Fibroblast of lung (primary cell): ENCODE measurements at places on chromosomes 5 and 9. TPM values are rescaled to one million over a fixed set of nuclear protein-coding genes. Genes with fewer than 3 reads are reported as not detected.

LCP2 gene
- total RNA-seq: under 0.01 TPM in 1 of 2 replicates, not detected in the other

GRCh38 chr5:88474574-88474973 is 205.9 kb upstream of the TMEM161B start:
- H3K4me3 ChIP-seq: no peak overlapping the region
- no peaks in the 10 kb centered on the region for H3K36me3 ChIP-seq
- no peaks in the 10 kb centered on the region for H3K27me3 ChIP-seq
- DNase-seq: no peak

- no peaks in the 10 kb centered on the region for H3K4me1 ChIP-seq
- H3K36me3 ChIP-seq: no peaks in the 10 kb centered on the region
- H3K27me3 ChIP-seq: peaks cover 15% of the 10 kb centered on the region
- no peak overlapping the region for H3K27ac ChIP-seq
These were observed 3.8 kb downstream of the DMRT2 start for GRCh38 chr9:1053986-1054425.

GRCh38 chr9:752681-753200 is 88.8 kb upstream of the DMRT1 start:
- peaks cover 14% of the 10 kb centered on the region for H3K4me1 ChIP-seq
- DNase-seq: no peak
- peak overlapping the region; percentile 85 for H3K27ac ChIP-seq
- no peak overlapping the region for H3K4me3 ChIP-seq

DNA sequence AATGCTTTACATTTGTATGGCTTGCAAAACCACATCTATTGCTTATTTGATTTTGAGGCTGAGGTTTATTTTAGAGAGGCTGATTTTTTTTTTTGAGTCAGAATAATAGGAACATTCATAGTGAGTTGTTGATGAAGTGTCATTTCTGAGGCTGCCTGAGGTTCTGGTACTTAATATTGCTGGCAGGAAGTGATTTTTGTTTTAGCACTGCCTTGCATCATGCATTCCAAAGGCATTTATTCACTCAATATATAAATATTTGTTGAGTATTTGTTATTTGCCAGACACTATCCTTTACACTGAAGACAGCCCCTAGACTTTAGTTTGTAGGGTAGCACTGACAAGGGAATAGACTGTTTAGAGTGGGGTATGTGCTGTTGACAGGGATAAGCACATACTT is 2.7 kb downstream of the RNF20 start:
- H3K4me3 ChIP-seq: no peak overlapping the region
- H3K27me3 ChIP-seq: no peaks in the 10 kb centered on the region
- DNase-seq: peak; percentile 50
- H3K36me3 ChIP-seq: no peaks in the 10 kb centered on the region

DNA sequence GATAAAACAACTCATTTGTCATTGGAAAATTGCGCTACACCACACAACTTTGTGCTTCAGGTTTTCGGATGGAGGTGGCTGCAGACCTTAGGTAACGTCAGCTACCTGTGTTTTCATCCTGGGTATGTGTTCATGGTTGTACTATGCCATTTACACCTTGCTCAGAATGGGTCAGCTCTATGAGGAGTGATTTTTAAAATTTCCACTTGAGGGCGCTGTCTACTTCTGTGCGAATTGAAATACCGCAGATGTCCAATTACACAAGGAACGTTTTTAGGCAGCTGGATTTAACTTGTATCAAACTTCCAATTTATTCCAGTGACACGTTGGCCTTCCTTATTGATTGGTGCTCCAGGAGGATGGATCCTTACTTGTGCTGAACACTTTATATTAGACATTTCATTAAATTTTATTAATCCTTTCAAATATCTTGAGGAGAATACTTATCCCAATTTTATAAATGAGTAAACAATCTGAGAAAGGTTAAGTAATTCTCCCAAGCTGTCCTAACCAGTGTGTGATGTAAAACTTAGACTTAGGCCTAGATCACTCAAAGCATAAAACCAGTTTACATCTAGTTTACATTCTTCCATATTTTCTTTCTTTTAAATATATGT is 23.4 kb downstream of the DMRTA1 start:
- H3K4me1 ChIP-seq: no peaks in the 10 kb centered on the region
- no peak overlapping the region for H3K4me3 ChIP-seq
- H3K36me3 ChIP-seq: no peaks in the 10 kb centered on the region
- H3K27me3 ChIP-seq: no peaks in the 10 kb centered on the region

DNA sequence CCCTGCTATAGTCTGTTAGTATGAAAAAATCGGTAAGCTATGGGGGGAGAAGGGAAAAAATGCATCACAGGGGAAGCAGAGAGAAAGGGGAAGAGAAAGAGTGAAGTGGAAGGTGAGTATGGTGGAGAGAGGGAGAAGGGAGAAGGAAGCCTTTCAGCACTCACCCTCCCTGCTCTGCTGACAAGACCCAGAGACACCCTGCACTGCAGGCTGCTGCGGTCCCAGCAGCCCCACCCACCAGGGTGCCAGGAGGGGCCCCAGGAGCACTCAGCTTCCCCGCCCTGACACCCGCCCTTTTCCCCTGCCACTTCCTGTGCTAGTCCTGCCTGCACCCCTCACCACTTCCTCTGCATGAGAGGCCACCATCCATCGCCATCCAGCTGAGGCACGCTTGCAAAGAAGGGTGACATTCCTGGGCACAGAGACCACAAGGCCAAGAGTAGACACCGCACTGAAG is 12.7 kb downstream of the STK10 start:
- H3K4me3 ChIP-seq: no peak overlapping the region
- H3K27ac ChIP-seq: no peak overlapping the region
- DNase-seq: no peak
- no peaks in the 10 kb centered on the region for H3K27me3 ChIP-seq
- no peaks in the 10 kb centered on the region for H3K36me3 ChIP-seq

DNA sequence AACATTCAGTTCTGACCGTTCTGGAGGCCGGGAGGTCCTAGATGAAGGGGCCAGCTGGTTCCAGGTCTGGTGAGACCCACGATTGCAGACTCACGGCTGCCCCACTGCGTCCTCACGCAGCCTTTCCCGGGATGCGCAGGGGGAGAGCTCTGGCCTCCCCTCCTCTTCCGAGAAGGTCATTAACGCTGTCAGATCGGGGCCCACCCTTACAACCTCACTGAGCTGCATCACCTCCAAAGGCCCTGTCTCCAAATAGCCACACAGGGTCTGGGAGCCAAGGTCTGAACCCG is 66.6 kb upstream of the PPP1R26 start:
- no peak overlapping the region for H3K4me3 ChIP-seq
- DNase-seq: no peak
- no peaks in the 10 kb centered on the region for H3K36me3 ChIP-seq

GRCh38 chr9:127536499-127536898 is 75.6 kb upstream of the STXBP1 start:
- H3K27me3 ChIP-seq: no peaks in the 10 kb centered on the region
- H3K4me3 ChIP-seq: no peak overlapping the region
- peaks cover 63% of the 10 kb centered on the region for H3K4me1 ChIP-seq
- peaks cover 15% of the 10 kb centered on the region for H3K36me3 ChIP-seq
- H3K27ac ChIP-seq: peak overlapping the region; percentile 92

KCNV2 gene
- total RNA-seq: not detected in 2 replicates

DNA sequence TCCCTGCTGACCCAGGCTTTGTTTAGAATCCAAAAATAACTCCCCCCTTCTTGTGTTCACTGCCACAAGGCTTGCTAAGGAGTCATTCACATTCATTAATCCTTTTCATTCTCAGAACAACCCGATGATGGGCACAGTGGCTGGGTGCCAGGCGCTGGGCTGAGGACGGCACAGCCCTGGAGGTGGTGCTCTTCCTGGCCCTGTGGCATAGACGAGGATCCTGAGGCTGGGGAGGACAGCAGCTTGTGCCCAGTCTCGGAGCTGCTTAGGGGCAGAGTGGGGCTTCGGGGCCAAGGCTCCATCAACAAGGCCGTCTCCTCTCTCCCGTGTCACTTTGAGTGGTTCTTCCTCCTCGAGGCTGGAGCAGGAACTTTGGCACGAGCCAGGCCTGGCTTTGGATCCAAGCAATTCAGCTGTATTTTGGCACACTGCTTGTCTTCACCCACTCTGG is 166.7 kb downstream of the TTLL11 start:
- no peaks in the 10 kb centered on the region for H3K4me1 ChIP-seq
- no peaks in the 10 kb centered on the region for H3K27me3 ChIP-seq
- DNase-seq: no peak
- H3K4me3 ChIP-seq: no peak overlapping the region

EPB41L4B gene
- total RNA-seq: 1.5 and 2.8 TPM in 2 replicates

FGFR4 gene
- 12.6 and 13.6 TPM in 2 replicates for total RNA-seq

DNA sequence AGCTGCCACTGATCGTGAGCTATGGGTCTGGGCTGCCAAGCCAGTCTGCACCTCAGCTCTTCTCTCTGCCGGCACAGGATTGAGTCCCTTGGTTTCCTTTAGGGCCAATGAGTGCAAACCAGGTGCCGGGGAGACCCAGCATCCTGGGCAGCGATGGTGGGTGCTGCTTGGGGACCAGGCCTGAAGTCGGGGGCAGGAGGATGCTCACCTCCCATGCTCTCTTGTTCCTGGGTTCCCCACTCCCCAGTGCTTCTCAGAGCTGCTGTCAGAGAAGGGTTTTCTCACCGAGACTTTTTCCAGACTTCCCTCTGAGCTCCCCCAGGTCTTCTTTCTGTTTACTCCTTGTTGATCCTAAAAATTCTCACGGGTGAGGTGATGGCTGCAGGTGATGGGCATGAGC is 61.2 kb downstream of the IRX1 start:
- no peak overlapping the region for H3K4me3 ChIP-seq
- DNase-seq: no peak
- H3K27me3 ChIP-seq: no peaks in the 10 kb centered on the region
- no peaks in the 10 kb centered on the region for H3K4me1 ChIP-seq

PCDH1 gene
- 0.66 and 2.3 TPM in 2 replicates for total RNA-seq

GRCh38 chr5:1184163-1184470 is 17.3 kb upstream of the SLC6A19 start:
- H3K27ac ChIP-seq: no peak overlapping the region
- H3K4me3 ChIP-seq: no peak overlapping the region
- H3K27me3 ChIP-seq: no peaks in the 10 kb centered on the region

CDC25C gene
- 0.26 and 3.0 TPM in 2 replicates for total RNA-seq

- no peak overlapping the region for H3K27ac ChIP-seq
- no peaks in the 10 kb centered on the region for H3K27me3 ChIP-seq
- H3K36me3 ChIP-seq: no peaks in the 10 kb centered on the region
- no peaks in the 10 kb centered on the region for H3K4me1 ChIP-seq
- no peak for DNase-seq
These were observed 84.2 kb upstream of the SPRY4 start for GRCh38 chr5:142408981-142409481.

TMEM215 gene
- total RNA-seq: not detected in 2 replicates

- H3K27ac ChIP-seq: no peak overlapping the region
- H3K36me3 ChIP-seq: no peaks in the 10 kb centered on the region
- H3K27me3 ChIP-seq: no peaks in the 10 kb centered on the region
These were observed 38.5 kb upstream of the FCHO2 start for GRCh38 chr5:72917371-72917776.

GRCh38 chr5:107459605-107460004 is 211.1 kb downstream of the EFNA5 start:
- no peak overlapping the region for H3K27ac ChIP-seq
- H3K4me1 ChIP-seq: peaks cover 2% of the 10 kb centered on the region
- H3K36me3 ChIP-seq: no peaks in the 10 kb centered on the region

HAVCR2 gene
- 2.5 and 3.6 TPM in 2 replicates for total RNA-seq

GRCh38 chr9:17744786-17745185 is 165.9 kb downstream of the SH3GL2 start:
- H3K4me1 ChIP-seq: no peaks in the 10 kb centered on the region
- no peaks in the 10 kb centered on the region for H3K27me3 ChIP-seq
- peak; percentile 15 for DNase-seq
- H3K36me3 ChIP-seq: no peaks in the 10 kb centered on the region

GRCh38 chr5:56481428-56482357 is 248.6 kb upstream of the ANKRD55 start:
- peak overlapping the region; percentile 52 for H3K27ac ChIP-seq
- H3K4me3 ChIP-seq: peak overlapping the region; percentile 83
- H3K27me3 ChIP-seq: no peaks in the 10 kb centered on the region
- H3K36me3 ChIP-seq: no peaks in the 10 kb centered on the region

SPATA31C1 gene
- total RNA-seq: not detected in 2 replicates

GRCh38 chr5:94705427-94705826 is 87.0 kb downstream of the SLF1 start:
- H3K27ac ChIP-seq: no peak overlapping the region
- DNase-seq: peak; percentile 14
- no peaks in the 10 kb centered on the region for H3K27me3 ChIP-seq
- no peaks in the 10 kb centered on the region for H3K4me1 ChIP-seq
- no peaks in the 10 kb centered on the region for H3K36me3 ChIP-seq

GRCh38 chr9:15180124-15180523 is 126.9 kb downstream of the TTC39B start:
- no peak overlapping the region for H3K27ac ChIP-seq
- no peaks in the 10 kb centered on the region for H3K36me3 ChIP-seq
- DNase-seq: no peak
- no peak overlapping the region for H3K4me3 ChIP-seq

DNA sequence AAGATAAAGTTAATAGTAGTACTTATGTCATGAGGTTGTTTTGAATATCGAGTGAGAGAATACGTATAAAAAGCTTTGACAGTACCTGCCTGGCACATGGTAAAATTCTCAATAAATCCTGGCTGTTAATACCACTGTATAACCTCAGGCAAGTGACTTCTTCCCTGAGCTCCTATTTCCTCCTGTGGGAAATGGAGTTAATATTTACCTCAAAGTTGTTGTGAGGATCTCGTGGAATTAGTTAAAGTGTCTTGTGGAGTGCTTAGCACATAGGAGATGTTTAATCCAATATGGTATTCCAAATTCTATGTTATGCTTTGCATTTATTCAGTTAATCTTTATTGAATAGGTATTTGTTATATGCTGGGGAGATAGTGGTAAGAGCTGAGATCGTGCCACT is 18.5 kb downstream of the FOCAD start:
- H3K36me3 ChIP-seq: no peaks in the 10 kb centered on the region
- no peaks in the 10 kb centered on the region for H3K27me3 ChIP-seq
- H3K4me3 ChIP-seq: no peak overlapping the region
- DNase-seq: no peak
- no peak overlapping the region for H3K27ac ChIP-seq
- H3K4me1 ChIP-seq: no peaks in the 10 kb centered on the region

DNA sequence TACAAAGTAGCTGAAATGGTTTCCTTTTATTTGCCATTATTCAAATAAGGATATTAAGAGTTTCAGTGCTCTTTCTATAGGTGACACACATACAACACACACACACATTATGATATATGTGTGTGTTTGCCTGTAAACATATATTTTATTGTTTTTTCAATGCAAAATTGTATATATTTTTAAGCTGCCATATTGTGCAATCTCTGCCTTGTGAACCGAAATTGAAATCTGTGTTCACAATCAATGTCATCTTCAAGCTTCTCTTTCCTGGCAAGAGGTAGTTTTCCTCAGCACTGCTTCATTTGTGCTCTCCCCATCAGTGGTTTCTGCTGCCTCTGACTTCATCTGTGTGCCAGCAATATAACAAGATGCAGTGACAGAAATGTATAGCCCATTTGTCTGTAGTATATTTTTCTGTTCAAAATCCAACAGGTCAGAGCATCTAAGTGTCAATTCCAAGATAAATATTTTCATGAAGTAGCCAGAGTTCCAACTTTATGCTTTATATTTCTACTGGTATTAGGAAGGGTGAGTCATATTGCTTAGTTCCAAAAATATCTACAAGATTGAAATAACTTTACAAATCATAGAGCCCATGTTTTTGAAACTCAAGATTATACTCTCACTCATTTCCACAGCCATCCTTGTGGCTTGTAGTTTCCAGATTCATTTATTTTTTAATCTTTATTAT is 1704.8 kb upstream of the CDH9 start:
- H3K27ac ChIP-seq: no peak overlapping the region
- H3K4me1 ChIP-seq: no peaks in the 10 kb centered on the region
- H3K4me3 ChIP-seq: no peak overlapping the region
- no peaks in the 10 kb centered on the region for H3K36me3 ChIP-seq
- H3K27me3 ChIP-seq: no peaks in the 10 kb centered on the region
